ENCODE measurements at places on chromosomes 6 and 20.

GRCh38 chr20:47347661-47348435, 8.7 kb downstream of the ZMYND8 start:
- DNase-seq: no peak

- DNase-seq: no peak
Measured at GRCh38 chr6:38955861-38956260, 92.7 kb upstream of the GLP1R start.

DNA sequence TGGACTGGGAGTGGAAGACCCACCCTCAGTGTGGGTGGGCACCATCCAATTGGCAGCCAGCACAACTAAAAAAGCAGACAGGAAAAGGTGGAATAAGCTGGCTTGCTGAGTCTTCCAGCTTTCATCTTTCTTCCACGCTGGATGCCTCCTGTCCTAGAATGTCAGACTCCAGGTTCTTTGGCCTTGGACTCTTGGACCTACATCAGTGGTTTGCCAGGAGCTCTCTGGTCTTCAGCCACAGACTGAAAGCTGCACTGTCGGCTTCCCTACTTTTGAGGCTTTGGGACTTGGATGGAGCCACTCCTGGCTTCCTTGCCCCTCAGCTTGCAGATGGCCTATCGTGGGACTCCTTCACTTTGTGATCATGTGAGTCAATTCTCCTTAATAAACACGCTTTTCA, 59.8 kb downstream of the SOX4 start:
- no peak for DNase-seq

- DNase-seq: no peak
Measured at GRCh38 chr6:45513213-45513618, 135.5 kb upstream of the SUPT3H start.

GRCh38 chr6:1314617-1315016, 2.7 kb downstream of the FOXQ1 start:
- DNase-seq: no peak

GRCh38 chr20:62002882-62003480, 62.7 kb downstream of the TAF4 start:
- DNase-seq: no peak

DNA sequence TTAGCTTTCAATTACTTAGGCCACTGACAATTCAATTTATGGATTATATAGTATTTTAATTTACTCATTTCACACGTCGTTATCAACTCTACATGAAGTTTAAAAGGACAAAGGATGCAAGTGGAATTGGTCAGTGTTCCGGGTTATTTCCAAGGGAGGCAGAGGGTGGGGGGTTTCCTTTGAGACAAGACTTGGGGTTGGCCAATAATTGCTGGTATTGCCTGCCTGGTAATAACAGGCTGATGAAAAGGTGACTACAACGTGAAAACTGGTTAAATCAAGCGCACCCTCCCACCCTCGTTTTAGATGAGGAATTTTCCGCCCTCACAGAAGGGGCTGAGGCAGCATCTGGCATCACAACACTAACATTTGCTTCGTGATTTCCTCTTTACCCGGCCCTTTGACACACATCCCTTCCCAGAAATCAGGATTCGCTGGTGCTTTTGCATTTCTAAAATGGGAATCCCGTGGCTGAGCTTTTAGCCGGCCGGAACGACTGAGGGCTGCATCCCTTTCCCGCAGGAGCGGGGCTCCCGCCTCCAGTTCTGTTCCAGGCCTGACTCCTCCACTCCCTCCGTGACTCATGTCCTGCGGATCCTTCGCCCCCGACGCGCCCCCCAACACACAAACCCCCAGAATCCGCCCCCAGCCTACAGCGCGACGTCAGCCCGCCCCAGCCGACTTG, 999 bp upstream of the PIM1 start:
- DNase-seq: no peak

DNA sequence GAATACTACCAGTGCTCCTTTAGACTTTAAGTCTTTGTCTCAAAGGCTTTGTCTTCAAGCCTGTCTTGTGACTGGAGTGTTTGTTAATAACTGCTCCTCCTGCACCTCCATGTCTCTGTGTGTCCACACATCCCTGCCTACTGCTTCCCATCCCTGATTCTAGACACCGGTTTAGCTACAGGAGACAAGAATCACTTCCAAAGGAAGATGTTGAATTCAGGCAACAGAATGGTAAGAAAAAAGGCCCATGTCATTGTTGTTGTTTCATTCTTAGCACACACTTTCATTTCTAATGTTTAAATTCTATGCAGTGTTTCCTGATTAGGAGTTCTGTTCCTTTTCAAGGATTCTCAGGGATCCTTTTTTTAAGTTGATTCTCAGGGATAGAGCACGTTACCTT, 293.6 kb upstream of the STXBP5 start:
- DNase-seq: no peak

- no peak for DNase-seq
Measured at GRCh38 chr6:36743538-36744303, 46.1 kb downstream of the RAB44 start.

DNA sequence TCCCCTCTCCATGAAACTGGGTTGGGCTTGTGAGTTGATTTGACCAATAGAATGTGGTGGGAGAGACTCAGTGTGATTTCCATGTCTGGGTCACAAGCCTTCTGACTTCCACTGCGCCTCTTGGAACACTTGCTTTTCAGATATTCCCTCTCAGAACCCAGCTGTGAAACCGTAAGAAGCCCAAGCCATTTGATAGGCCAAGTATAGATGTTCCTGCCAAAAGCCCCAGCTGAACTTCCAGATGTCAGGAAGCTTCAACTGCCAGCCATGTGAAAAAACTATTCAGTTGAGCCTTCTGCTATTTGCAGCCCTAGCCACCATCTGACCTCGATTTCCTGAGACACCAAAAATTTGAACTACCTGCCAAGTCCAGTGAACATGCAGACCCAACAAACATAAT, 387.8 kb upstream of the GJE1 start:
- no peak for DNase-seq

- DNase-seq: no peak
Measured at GRCh38 chr6:6434151-6434550, 113.7 kb upstream of the F13A1 start.

- no peak for DNase-seq
Measured at GRCh38 chr6:138509371-138509770, 10.1 kb upstream of the NHSL1 start.

DNA sequence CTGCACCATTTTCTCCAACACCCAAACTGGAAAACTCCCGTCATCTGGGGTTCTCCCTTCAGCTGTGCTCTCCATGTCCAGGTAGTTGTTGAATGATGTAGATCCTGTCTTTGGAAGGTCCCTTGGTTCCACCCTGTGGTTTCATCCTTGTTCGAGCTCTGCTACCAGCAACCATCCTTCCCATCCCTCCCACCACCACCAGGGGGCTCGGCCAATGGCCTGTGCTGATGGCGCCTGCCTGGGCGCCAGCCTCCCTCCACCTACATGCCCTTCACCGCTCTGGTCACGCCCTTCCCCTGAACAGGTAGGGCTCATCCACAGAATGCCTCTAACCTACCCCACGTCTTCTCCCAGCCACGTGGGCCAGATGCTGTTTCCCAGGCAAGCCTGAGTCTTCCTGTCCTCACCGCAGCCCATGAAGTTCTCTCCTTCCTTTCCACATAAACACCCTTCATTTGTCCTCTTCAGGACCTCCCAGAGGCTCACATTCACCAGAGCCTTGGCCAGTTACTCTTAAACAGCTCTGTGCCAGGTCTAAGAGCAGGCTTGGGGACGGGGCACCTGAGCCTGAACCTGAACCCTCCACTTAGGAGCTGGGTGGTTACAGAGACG, 75.1 kb upstream of the DUSP22 start:
- DNase-seq: peak; percentile 16

DNA sequence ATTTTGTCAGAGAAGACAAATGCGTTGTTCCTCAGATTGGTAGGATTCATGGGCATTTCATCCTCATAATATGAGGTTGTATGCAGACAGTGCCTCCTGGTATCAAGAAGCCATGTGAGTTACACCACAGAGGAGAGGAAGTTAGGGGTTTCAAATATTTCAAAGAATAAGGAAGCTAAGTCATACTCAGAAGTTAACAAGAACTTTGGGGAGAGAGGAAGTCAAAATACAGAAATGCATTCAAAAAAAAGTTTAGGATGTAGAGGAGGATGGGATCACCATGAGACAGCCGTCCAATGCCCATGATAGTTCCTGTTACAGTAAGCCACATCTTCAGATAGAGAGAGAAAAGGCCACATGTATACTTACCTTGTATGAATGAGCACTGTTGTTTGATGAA, 22.3 kb downstream of the HLA-DOB start:
- DNase-seq: no peak

DNA sequence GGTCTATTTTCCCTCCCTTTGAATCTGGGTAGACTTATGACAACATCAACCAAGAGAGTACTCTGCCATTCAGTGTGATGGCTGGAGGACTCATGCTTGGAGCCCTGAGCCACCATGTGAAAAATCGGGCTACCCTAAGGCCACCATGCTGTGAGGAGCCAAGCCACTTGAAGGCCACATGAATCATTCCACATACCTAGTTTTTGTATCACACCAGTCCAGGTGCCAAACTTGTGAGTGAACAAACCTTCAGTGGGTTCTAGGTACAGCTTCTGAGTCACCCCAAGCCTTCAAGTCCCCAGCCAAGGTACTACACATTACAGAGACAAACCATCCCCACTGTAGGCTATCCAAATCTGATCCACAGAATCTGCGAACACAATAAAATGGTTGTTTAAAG, 37.4 kb upstream of the E2F3 start:
- no peak for DNase-seq

GRCh38 chr6:123089226-123089625, 93.2 kb downstream of the CLVS2 start:
- no peak for DNase-seq

- no peak for DNase-seq
Measured at GRCh38 chr6:105094133-105094640, 85.6 kb downstream of the POPDC3 start.

DNA sequence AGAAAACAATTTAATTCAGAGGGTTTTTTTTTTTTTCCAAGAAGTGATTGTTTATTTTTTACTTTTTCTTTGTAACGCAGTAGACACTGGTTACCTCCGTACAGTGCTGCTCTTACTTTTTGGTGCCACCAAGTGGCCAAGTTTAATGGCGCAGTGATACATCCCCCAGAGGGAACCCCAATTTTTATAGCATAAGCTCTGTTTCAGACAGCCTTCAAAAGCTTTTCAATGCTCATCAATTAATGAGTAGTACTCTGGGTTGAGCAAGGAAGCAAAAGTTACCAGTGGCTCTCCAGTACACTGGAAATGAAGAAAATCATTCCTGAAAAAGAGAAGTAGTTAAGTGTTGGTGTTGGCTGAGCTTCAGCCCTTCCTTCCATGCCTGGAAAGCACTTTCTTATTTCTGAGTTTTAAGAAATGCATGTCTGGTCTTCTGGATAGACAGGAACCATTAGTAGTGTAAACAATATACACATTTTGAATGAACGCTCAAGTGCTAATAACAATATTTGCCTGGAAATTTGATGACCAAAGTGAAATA, 129.1 kb upstream of the SMLR1 start:
- DNase-seq: no peak

DNA sequence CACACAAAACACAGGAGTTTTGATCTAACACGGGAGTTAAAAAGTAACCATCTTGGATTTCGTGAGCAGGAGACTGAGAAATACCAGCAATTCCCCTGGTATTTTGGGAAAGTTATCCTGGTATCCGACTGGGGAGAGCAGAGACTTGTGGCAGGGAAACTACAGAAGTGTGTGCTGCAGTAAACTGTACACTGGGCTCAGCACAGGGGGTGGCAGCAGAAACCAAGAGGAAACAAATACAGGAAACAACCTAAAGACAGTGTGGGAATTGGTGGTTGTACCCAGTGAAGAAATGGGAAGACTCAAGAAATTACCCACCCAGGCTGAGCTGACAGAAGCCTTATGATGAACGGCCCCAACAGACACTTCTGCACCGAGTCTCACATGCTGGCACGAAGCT, 109.8 kb downstream of the CHD6 start:
- DNase-seq: no peak

GRCh38 chr6:133358574-133359150, 117.5 kb downstream of the EYA4 start:
- no peak for DNase-seq

DNA sequence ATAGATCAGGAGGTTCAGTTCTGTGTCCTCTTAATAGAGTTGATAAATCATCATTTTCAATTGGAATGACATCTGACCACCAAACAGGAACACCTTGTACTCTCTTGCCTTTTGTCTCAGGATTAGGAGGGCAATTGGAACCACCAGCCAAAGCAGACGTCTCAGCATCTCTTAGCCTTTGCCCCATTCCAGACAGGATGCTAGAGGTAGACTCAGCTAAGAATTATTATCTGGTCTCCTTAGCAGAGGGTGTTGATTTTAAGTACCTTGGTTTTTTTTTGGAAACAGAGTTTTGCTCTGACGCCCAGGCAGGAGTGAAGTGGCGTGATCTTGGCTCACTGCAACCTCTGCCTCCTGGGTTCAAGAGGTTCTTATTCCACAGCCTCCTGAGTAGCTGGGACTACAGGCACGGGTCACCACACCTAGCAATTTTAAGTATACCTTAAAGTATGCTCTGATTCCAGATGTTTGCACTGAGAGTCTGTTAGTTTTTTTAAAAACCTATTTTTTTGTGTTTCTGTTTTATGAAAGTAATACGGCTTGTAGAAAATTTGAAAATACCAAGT, 28.0 kb upstream of the ELOVL5 start:
- DNase-seq: no peak

DNA sequence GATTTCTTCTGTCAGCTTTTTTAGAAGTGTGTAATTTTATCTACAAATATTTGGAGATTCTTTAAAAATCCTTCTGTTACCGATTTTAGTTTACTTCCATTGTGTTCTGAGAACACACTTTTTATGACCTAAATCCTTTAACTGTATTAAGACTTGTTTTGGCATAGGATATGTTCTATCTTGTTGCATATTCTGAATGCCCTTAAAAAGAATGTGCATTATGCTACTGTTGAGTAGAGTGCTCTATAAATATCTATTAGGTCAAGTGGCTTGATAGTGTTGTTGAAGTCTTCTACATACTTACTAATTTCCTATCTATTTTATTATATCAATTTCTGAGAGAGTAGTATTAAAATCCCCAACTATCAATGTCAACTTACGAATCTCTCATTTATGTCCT, 502.2 kb downstream of the MAFB start:
- no peak for DNase-seq

DNA sequence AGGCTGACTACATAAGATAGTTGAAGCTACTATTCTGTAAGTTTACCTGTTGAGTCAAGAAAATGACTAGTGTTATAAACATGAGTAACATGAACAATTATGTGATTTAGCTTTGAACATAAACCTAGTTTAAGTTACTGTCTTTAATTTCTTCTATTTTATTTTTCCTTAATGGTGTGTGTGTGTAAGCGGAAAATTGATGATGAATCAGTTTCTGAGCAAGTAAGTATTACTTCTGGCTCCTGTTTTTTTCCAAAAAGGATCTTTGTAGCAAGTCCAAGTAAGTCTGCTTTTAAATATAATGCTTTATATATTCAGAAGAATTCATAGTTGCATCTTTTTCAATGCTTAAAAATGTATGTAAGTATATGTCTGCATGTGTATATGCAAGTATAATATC, 786.8 kb downstream of the EYS start:
- no peak for DNase-seq

GRCh38 chr6:42968126-42968701, 7.7 kb downstream of the GNMT start:
- no peak for DNase-seq

All from NK-92 treated with Interleukin-12 subunit alpha and Interleukin-12 subunit beta, amount 100 ng/mL, for 24 hours (cell line).